ENCODE measurements at places on chromosomes 2 and 18. TPM values are rescaled to one million over a fixed set of nuclear protein-coding genes. Genes with fewer than 3 reads are reported as not detected.

METTL8 gene
- 10.8 TPM for total RNA-seq

UGT1A4 gene
- total RNA-seq, result not detected

- DNase-seq, result no peak
These were observed 80.2 kb upstream of the PHLPP1 start for GRCh38 chr18:62634979-62635630.

- peak; percentile 85 for DNase-seq
These were observed 20.0 kb upstream of the RNF149 start for GRCh38 chr2:101328474-101329007.

DNA sequence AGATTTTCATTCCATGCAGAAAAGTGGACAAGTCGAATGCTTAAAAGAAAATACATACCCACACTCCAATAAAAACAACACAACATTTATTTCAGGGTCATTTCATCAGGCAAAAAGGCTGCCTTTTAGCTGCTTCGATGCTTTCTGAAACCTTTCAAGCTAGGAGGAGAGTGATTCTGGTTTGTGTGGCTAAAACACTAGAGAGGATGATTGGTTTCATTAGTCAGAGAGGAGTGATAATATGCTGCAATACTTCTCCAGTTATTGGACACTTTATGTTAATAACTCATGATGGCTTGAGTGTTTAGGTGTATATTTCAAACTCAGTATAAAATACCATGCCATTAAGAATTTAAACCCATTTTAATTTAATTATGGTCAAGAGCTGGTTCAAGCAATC, 614.0 kb downstream of the SLC4A3 start:
- peak; percentile 20 for DNase-seq
